ENCODE measurements at places on chromosomes 2 and 18.

GRCh38 chr2:203710226-203710625 is 3.8 kb downstream of the CD28 start:
- no peak for DNase-seq

DNA sequence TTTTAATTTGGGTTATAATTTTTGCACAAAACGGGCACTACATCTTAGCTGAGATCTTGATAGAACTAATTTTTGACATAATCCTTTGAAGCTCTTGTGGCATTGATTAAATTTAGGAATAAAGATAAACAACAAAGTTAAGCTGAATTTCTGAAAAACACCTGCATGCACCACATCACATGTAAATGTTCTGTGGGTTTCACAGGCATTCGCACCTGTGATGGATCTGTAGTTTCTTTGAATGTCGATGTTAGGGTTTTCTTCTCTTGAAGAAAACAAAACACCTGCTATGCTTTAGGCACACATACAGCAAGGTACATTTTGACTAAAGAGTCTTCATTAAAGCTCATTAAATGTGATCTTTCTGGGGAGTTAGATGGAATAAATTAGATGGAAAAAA is 60.3 kb downstream of the RPIA start:
- no peak for DNase-seq

DNA sequence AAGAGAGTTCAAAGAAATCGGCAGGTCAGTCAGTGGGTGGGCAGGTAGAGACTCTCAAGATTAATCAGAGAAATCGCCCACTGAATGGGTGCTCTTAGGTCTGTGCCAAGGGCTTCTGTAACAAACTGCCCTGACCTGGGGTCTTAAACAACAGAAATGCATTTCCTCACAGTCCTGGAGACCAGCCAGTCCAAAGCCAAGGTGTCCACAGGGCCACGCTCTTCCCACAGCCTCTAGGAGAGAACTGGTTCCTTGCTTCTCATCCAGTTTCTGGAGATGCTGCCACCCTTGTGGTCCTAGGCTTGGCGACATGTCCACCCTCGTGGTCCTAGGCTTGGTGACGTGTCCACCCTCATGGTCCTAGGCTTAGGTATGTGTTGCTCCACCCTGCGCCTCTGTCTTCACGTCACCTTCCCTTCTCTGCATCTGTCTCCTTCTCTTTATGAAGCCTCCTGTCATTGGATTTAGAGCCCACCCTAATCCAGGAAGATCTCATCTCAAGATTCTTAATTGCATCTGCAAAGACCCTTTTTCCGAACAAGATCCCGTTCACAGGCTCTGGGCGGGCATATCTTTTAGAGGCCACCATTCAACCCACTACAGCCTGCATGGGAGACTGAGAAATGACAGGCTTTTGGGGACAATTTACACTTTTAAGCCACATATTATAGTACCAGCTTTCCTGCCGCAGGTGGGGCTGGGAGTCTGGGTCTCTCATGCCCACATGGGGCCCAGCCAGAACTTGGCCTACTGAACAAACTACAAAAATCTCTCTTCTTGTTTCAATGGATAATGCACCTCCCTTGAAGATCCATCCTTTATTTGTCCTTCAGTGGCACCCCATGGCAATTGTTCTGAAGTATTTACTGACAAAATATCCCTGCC is 161.3 kb downstream of the ASB1 start:
- DNase-seq, result no peak

DNA sequence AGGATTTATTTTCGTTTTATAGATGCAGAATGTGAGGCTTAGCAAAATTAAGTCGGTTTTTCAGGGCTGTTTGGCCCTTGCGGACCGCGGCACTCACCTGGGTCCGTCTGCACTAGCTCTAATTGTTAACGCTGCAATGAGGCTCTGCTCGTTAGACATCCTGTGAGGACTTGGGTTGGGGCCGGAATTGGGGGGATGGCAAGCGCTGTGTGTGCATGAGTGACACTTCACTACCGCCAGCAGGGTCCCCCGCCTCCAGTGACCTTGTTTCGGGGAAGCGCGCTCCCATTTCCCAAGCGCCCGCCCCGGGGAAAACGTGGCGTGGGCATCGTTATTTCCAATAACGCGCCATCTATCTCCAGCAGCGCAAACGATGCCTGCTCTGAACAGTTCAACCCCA is 54.2 kb downstream of the KCNG2 start:
- no peak for DNase-seq

- no peak for DNase-seq
Observed at GRCh38 chr2:3463944-3464343, 55.4 kb downstream of the ADI1 start.

DNA sequence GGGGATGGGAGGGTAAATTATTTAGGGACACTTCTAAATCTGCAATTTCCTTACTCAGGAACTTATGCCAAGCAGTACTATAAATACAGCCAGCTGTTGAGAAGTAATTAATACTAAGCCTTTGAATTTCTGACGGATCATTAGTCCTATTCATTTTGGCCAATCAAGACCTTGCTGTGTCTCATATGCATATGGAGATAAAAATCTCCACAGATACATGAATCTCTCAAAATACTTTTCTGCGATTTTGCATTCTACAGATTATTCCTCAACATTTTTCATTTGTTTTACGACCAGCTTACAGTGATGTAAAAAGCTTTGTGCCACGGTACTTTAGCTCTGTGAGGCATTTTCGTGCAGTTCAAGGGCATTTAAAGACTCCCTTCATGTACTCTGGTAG is 16.7 kb downstream of the LANCL1 start:
- no peak for DNase-seq

Measured in stimulated activated CD4-positive, alpha-beta T cell treated with anti-CD3 and anti-CD28 coated beads, Interleukin-1b, Interleukin-23, amount 100 ng/mL, for 1 hour (primary cell).